ENCODE measurements at places on chromosomes 12 and 14.

DNA sequence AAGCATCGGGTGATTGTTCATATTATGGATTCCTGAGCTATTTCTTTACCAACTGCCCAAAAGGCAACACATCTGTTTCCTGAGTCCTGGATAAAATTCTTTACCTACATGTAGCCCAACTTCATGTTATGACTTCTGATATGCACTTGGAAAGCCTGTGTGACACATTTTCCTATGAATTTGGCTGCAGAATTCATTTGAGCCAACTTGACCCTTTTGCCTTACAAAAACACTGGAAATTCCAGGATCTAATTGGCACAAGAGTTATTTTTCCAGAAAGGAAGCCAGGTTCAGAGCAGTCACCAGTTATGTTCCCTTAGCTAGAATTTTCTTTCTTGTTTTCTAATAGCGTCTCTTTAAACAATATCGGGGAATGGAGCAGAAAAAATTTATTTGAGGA, 202.5 kb upstream of the LRIG3 start:
- DNase-seq, result no peak

DNA sequence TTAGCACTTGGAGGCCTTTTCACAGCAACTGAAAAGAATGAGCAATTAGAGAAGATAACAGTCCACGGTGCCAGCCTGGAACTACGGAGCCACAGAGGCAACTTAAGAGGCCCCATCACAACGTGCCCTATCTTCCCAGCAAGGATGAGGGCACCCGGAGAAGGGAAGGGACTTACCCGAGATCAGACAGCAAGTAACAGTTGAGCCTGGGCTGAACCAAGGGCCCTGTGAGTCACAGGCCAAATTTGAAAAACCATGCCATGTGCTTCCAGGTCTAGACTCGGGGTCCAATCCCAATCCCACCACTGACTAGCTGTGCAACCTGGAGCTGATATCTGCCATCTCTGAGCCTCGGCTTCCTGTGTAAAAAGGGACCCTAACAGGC, 42.2 kb downstream of the PITPNM2 start:
- DNase-seq, result no peak

- no peak for DNase-seq
Measured at GRCh38 chr12:29163146-29163545, 14.1 kb downstream of the FAR2 start.

- DNase-seq, result no peak
Measured at GRCh38 chr14:39547845-39548244, 115.6 kb upstream of the FBXO33 start.

GRCh38 chr14:81268016-81268416, 47.3 kb upstream of the GTF2A1 start:
- no peak for DNase-seq

DNA sequence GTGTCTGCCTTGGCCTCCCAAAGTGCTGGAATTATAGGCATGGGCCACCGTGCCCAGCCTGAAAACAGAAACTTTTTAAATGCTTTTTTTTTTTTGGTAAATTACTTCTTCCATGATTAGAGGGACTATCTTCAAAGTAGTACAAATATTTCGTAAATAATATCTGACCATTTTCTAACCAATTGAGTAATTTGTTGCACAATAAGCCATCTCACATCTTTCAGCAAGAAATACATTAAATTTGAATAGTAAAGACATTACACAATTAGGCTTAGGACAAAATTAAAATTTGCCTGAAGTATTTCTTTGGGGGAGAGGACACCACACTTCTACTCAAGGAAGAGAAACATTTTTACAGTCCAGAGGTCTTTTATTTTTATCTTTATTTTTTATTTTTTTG, 84.7 kb upstream of the STRN3 start:
- no peak for DNase-seq

DNA sequence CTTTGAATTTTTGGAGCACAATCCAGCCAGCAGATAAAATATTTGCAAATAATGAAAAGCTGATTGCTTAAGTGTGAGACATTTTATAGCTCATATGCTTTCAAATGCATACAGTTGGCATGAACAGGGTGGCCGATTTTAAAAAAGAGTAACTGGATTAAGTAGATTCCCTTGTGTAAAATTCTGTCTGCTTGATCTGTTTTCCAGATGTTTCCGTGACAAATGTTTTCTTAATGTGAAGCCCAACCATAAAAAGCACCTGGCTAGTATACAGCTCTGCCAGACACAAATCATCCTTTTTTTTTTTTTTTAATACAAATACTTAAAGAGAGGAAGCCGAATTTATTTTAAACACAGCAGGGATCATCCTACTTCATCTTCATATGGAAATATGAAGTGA, 440.7 kb downstream of the CCER1 start:
- DNase-seq, result no peak

DNA sequence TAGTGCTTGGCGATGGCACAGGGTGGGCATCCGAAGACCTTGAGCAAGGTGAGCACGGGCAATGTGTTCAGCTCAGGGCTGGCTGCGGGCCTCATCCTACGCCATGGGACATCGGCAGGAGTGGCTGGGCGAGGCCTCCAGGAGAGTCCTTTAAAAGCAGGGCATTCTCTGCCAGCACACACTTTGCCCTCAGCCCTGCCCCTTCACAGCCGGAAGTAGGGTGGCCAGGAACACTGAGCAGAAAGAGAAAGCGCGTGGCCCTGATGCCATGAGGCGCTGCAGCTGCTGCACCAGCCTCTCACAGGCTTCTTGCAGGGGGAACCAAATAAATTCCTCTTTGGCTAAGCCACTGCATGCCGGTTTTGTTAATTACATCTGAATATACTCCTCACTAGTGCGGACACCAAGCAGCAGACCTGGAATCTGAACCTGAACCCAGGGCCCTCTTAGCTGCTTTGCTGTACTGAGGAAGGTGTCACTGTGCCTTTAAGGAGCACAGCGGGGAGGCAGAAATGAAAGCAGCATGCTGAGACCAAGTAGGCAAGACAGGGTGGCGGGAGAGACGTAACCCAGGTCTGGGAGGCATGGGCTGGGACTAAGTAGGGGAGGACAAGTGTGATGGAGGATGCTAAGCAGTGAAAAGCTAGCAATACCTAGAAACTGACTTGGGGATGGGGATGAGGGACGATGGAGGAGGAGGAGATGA, 155.2 kb downstream of the TTC7B start:
- no peak for DNase-seq

DNA sequence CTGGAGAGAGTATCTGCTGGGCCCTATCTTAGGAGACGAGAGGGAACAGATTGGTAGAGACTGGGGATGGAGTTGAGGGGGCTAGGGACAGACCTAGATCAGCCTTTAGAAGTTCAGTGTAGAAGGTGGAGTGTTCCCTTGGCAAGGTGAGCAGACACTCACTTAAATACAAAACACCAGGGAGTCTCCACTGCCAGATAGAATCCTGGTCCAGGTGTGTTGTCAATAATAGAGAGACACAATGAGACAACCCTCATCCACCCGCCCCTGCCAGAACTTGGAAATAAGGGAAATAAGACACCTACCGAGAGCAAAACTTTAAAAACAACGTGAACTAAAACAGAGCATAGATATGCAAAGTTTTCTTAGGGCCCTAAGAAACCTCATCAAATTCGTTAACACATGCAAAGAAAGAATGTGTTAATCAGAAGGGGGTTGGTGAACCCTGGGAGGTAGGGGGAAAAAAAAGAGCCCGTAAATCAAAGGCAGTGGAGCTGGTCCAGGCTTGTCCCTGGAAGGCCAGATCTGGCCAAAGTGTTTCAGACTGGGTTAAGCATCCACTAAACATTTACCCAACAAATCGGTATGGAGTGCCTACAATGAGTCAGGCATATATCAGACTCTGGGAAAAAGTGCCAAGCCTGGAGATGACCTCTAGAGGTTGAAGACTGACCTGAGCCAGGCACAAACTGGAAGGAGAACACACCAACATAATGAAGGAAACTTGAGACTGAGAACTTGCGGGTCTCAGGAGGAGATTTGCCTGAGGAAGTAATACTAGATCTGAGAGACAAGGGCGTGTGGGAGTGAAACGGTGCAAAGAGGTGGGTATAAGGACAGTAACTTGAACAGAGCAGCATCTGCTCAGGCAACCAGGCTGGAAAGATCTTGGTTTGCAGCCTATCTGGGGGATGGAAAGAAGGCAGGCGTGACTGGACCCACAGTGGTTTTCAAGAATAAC, 37.0 kb upstream of the OTX2 start:
- no peak for DNase-seq

DNA sequence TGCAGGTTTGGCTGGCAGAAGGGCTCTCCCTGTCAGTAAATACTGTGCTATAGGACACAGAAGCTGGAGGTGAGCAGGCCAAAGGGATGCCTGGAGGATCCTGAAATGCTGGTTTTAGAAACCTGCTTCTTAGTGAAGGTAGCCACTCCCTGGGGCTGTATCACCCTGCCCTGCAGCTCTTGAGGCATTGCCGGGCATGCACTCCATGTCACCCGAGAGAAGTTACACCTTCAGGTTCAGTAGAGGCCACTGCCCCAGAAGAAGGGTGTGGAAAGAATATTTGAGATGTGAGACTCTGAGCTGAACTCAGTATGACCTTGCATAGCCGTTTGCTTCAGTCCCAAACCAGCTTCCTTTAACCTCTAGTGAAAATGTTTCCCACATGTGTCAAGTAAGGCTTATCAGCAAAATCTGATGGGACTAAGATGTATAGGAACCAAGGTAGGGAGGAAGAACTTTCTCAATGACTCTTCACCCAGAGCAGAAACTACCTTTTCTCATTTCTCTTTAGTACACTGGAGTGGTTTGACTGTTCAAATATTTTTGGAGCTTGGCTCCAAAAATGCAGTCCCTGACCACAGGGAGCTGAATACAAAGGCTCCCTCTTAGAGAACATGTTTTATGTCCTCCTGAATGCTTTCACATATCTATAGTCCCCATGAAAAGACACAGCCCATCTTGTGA, 164.5 kb upstream of the DYRK2 start:
- DNase-seq, result no peak

- DNase-seq, result no peak
Measured at GRCh38 chr12:111467092-111467856, 61.6 kb downstream of the SH2B3 start.

GRCh38 chr12:68410018-68410660, 78.0 kb upstream of the MDM1 start:
- no peak for DNase-seq

DNA sequence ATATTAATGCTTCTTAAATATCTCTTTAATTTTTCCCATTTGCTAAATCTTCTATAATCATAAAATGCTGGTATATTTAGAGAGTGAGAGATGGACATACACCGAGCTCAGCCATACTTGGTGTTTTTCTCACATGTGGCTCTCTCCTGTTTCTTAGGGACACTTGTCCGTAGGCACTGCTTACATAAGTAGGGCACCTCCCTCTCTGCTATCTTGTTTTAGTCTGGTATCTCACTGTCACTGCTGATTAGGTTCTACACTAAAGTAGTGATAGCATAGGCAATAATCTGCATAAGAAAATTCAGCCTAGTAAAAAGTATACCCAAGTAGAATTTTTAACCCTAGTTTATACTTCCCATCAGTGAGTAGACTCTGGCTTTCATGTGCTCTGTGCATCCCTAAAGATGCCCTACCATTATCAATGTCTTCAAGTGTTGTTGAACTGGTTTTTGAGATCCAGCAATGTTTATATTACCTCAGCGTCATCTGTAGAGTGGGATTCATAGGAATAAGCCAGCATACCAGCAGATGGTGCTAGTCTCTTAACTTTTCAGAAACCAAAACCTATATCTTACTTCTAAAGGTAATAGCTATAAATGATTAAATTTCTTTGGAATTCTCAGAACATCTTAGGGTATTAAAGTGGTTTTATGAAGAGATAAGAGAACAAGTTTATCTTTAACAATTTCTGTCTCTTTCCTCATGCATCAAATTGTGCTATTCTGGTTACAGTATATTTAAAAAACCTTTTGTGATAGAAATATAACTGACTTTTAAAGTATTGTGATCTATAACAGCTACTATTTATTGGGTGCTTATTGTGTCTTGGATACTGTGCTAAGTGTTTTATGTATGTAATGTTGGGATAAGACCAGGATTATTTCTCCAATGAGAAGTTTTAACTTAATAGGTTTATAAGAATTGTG, 32.9 kb downstream of the ARID2 start:
- no peak for DNase-seq

DNA sequence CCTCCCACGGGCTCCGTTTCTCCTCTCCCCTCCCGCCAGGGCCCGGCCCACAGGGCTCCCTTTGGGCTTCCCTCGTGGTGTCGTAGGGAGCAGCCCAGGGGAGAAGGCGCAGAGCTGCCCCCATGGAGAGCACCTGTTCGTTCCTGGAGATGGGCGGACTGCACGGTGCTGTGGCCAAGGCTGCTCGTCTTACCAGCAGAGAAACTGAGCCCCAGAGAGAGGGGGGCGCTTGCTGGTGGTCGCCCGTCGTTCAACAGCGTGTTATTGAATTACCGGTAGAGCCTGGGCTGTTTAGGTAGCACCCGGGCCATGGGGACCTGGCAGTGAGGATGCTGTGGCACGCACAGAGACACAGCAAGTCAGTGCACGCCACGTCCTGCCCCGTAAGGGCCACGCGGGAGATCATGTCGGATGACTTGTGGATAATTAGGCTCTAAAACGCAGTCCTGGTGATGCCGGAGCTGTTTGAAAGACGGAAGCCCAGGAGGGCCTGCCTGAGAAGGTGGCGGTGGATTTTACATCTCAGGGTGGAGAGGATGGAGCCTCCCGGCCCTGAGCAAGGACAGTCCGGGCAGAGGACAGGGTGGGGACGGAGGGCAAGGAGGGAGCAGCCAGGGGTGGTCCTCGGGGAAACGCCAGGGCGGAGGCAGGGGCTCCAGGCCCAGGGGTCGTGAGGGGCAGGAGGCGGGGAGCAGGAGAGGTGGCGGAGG, 134.4 kb downstream of the ADGRD1 start:
- DNase-seq, result no peak

GRCh38 chr14:66359500-66359899, 126.7 kb upstream of the CCDC196 start:
- DNase-seq, result no peak

- no peak for DNase-seq
Measured at GRCh38 chr12:71134405-71134804, 23.4 kb downstream of the TSPAN8 start.

- no peak for DNase-seq
Measured at GRCh38 chr12:56840922-56841321, 77.8 kb downstream of the HSD17B6 start.

DNA sequence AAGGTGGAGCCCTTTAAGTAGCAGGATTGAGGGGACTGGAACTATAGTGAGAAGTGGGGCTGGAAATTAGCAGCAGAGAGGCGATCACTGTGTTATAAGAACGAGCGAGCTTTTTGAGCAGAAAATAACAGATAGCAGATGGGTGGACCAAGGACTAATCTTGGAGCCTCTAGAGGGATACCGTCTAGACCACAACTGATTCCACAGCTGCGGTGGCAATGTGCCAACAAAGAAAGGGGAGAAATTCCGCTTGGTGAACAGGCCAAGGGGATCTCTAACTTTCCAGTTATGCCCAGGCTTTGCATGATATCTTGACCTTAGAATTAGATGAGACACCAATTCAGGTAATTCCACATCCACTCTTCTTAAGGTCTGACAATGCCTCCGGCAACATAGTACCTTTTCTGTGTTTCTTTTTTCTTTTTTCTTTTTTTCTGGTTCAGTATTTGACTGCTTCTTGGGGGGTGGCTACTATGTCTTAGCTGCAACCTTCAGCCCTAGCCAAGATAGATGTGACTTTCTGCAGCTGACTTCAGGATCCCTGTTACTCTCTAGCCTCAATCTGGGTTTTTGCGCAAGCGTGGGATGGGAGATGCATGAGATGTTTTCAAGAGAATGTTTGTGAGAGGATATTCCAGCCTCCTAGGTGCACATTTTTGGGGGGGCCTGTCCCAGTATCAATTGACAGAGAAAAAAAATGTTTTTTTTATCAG, 143.4 kb upstream of the CPSF6 start:
- no peak for DNase-seq

- DNase-seq, result no peak
Measured at GRCh38 chr14:99603471-99604277, at the start of gene CCDC85C. CCDC85C (minus strand) TSS chr14:99604207; CDS start chr14:99603959, 248 bp downstream.

All from SIG-M5 (cell line).